ENCODE measurements at places on chromosomes 1 and 21.

GRCh38 chr1:161342821-161343220 is 24.9 kb downstream of the CFAP126 start:
- DNase-seq, result no peak

- DNase-seq, result no peak
Measured at GRCh38 chr1:54477153-54477561, 70.9 kb upstream of the ACOT11 start.

DNA sequence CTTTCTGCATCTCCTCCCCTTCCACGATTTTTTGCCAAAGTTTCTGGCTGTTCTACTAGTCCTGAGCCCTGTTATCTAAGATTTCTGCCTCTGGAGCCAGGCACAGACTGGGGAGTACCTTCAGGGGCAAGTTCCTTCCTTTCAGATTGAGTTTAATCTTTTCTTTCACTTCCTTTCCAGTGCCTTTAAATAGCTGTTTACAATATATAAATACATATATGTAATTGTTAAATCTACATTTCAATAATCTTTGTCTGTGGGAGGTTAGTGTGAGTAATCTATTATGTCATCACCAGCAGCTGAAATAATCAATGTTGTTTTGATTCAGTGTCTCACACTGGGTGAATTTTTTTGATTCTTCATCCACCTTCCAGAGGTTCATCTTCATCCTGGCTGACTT is 31.8 kb downstream of the DIPK1A start:
- DNase-seq, result no peak

DNA sequence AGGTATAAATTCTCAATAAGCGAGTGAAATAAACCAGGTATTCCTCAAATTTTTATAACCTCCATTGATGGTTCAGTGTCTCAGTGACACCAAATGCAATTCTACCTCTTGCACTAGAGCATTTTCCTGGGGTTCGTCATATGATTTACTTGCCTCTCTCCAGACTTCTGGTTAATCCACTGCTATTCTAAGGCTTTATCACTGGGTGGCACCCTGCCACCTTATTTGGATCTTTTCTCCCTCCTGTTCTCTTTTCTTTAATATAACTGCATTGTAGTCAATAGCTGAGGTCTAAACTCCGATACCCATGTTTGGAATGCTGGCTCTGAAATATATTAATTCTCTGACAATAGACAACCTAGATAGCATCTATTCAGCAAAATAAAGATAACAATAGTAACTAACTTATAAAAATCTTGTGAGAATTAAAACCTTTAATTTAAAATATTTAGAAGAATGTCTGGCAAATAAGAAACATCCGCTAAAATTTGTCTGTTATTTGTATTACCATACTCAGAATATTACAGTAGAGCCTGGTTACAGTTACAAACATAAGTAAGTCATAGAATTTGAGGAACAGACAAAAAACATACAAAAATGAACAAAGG is 436.4 kb downstream of the PLA2G4A start:
- DNase-seq, result no peak

DNA sequence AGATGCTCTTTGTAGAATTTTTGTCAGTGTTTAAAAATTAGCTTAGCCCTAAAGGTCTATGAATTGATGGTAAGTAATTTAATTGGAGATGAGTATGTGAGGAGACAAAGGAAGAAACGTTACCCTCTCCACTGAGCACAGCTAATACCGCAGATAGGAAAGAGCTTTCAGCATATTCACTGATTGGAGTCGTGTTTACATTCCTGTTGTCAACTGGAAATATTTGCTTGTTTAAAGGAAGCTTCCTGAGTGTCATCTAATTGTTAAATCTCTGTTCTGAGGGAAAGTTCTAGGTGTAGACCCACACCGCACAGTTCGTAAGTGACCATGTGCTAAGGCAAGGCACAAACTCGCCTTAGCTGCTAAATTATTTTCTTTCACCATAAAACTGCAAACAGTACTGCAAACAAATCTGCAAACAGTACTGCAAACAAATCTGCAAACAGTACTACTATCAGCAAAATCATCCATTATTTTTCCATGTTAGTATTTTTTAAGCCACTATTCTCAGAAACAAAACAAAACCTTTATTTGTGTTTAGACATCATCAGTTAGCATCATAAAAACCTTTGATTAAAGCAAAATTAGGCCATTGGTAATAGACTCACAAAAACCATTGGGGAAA is 32.6 kb downstream of the TOMM20 start:
- DNase-seq, result no peak

GRCh38 chr1:198079432-198079951 is 77.3 kb upstream of the NEK7 start:
- no peak for DNase-seq

DNA sequence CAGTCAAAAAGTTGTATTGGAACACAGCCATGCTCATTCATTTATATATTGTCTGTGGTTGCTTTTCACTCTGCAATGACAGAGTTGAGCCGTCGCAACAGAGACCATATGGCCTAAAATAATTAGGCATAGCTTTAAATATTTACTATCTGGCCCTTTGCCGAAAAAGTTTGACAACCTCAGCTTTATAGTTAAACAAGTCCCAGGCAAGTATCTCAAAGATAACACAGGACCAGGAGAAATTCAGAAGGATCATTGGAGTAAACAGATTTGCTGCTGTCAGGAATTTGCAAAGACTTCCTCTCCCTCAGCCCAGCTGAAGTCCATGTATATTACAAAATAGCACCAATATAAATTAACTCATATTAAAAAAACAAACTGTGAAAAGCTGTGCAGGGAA is 34.4 kb downstream of the NID1 start:
- DNase-seq, result no peak

DNA sequence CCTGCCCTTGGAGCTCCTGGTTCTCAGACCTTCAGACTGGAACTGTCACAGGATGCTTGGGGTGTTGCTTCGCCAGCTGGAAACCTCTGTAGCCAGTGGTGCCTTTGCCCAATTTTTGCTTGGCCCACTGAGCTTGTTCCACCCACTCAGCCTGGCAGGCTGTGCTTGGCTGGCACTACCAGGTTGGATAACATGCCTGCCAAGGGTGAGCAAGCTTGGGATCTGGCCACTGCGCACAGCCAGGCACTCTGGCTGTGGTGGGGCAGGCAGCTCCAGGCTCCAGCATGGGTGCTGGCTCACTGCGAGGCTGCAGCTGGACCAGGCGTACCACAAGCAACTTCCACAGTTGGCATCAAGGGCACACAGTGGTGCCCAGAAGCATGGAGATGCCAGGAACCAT is 967.8 kb upstream of the NCAM2 start:
- DNase-seq, result no peak

DNA sequence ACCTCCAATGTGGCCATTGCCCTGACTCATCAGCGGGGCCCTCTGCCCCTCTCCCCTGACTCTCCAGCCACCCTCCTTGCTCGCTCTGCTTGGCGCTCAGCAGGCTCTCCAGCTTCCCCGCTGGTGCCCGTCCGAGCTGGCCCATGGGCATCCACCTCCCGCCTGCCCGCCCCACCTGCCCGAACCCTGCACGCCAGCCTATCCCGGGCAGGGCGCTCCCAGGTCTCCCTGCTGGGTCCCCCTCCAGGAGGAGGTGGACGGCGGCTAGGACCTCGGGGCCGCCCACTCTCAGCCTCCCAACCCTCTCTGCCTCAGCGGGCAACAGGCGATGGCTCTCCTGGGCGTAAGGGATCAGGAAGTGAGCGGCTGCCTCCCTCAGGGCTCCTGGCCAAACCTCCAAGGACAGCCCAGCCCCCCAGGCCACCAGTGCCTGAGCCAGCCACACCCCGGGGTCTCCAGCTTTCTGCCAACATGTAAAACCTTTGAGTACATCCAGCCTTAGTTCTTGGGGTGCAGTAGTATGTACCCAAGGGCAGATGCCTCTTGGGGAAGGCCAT is 10.8 kb downstream of the HCN3 start:
- no peak for DNase-seq

DNA sequence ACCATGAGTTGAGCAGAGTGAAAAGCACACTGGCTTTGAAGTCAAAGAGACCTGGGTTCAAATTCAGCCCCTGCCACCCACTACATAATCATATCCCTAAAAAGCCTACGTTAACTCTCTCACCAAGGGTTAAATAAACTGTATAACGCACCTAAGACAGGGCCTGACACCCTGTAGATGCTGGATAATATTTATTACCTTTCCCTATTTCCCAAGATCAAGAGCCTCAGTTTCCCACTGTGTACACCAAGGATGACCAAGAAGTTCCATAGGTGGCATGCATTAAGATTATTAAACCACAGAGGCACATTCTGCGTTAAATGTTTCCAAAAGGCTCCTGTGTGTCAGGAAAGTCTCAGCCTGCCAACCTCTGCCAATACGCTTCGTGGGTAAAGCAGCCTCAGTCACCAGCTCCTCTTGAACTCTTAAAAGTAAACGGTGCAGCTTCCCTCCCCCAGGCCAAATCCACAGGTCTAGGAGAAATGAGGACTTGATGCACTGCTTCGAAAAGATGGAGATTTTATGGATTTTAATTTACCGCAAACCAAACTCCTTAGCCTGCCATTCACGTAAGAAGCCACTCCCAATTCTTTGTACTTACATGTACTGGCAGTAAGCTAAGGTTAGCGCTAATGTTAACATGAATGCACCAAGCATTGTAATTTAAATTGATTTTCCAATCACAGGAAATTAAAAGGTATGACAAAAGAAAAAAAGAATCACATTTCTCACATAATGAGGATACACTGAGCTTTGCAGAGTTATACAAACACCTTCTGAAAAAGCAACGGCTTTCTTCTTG is 2.6 kb downstream of the USP24 start:
- no peak for DNase-seq

DNA sequence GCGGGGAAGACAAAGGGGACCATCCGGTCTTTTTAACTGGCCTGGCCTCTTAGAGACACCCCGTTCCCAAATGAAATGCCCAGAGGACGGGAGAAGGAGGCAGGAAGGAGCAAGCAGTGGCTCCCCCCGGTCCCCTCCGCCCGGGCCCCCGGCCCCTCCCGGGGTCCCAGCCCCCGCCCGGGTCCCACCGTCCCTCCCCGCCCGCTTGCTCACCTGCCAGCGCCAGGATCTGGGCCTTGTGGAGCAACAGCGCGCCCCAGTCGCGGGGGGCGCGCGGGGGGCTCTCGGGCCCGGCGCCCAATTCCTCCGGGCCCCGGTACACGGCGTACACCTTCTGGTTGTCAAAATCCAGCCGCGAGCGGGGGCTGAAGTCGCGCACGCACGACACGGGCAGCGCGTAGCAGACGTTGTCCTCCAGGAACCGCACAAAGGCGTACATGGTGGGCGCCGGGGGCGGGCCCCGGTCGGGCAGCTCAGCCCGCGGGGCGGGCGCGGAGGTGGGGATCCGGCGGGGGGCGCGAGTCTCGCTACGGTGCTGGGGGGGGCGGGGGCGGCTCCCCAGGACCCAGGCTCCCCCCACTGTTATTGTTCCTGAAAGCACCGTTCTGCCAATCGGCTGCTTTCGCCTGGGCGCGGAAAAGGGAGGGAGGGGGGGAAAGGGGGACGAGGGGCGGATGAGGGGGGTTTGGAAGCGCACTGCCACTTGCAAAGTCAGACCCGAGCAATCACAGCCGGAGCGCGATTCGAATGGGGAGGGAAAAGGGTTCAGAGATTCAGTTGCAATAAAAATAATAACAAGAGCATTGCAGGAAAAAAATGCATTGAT is at the start of gene BEND5:
BEND5 (minus strand) TSS at position 499 of the 826 bp plus-strand sequence; CDS start at position 439, 60 bp downstream.
- DNase-seq, result peak; percentile 20

DNA sequence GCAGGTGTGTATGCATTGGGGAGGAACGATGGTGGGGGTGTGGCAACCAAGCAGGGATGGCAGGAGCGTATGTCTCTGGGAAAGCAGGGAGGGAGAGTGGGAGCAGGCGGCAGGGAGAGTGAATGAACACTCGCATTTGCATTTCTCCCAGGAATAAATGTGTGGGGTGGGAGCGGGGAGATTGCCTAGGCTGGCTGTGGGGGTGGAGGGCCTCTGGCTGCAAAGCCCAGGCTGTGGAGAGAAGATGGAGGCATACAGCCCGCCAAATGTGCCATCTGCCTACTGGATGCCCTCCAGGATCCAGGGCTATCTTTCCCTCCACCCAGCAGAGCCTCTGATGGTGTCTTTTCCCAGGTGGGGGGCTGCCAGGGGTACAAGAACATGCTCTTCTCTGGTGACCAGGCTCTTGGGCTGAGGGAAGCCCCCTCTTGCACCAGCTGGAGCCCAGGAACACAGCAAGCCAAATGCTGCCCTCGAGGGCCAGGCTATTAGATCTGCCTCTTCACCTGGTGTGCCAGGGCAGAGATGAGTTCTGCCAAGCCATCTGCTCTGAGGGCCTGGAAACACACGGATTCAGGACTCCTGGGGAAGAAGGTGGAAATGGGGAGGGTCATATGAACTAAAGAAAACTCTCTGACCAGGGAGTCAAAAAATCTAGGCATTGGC is 1.7 kb upstream of the OPTC start:
- DNase-seq, result no peak

- DNase-seq, result peak; percentile 37
Measured at GRCh38 chr1:43329995-43330751, 7.4 kb upstream of the MPL start.

GRCh38 chr1:223020770-223021169 is 122.3 kb downstream of the TLR5 start:
- no peak for DNase-seq

- no peak for DNase-seq
Measured at GRCh38 chr1:162688521-162688920, 56.3 kb downstream of the DDR2 start.

DNA sequence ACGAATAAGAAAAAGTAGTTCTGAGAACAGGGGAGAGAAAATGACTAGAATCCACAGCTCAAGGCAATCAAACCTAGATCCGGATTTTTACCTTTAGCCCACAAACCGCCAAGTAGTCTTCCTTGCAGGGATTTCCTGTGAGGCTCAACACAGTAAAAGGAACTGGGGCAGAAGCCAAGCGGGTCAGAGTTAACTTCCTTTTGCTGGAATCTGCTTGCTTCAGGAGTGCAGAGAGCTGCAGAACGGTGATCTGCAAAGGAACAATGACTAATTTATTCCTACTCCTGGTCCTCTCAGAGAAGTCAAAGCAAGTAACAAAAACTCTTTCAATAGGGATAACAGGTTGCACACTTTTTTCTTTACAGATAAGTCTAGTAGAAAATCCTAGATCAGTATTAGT is 53.4 kb downstream of the UBR4 start:
- DNase-seq, result no peak

DNA sequence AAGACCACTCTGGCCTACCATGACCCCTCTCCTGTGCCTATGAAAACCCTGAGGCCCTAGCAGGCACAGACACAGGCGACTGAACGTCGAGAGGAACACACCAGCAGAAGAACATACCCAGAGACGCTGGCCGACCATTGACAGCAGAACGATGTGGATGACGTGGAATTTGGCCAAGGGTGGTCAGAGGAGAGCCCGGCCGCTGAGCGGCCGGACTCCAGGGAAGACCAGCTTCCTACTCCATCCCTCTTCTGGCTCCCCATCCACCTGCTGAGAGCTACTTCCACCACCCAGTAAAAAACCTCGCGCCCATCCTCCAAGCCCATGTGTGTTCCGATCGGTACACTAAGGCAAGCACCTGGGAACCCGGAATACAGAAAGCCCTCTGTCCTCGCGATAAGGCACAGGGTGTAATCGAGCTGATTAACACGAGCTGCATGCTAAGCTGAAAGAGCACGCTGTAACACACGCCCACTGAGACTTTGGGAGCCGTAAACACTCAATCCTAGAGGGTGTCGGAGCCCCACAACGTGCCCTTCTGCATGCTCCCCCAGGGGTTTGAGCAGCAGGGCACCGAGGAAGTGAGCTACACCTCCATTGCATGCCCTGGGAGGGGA is 150.3 kb downstream of the CENPF start:
- no peak for DNase-seq

GRCh38 chr1:51418384-51418959 is 88.1 kb upstream of the TTC39A start:
- DNase-seq, result no peak
